Left renal pelvis (tissue), 4 donors: ENCODE measurements at places on chromosomes 3 and 15.
A peak's percentile ranks its signal among the peaks of the same experiment; 100 is the strongest.

DNA sequence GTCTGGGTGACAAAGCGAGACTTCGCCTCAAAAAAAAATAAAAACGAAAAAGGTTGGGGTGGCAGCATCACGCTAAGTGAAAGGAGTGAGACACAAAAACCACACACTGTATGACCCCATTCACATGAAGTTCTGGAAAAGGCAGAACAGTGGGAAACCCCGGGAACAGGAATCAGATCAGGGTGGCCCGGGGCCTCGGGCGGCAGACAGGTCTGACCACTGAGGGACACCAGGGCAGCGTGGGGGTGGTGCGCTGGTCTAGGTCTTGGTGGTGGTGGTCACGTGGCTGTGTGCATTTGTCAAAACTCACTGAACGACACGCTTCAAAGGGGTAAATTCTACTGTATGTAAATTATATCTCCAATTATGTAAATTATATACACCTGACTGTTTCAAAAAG is 79.7 kb upstream of the PRR20G start:
- no peak for DNase-seq

- no peak for DNase-seq
Observed at GRCh38 chr3:15300323-15301078, 31.9 kb downstream of the SH3BP5 start.

- no peak for DNase-seq
Observed at GRCh38 chr3:143849854-143850549, 1.7 kb upstream of the SLC9A9 start.

DNA sequence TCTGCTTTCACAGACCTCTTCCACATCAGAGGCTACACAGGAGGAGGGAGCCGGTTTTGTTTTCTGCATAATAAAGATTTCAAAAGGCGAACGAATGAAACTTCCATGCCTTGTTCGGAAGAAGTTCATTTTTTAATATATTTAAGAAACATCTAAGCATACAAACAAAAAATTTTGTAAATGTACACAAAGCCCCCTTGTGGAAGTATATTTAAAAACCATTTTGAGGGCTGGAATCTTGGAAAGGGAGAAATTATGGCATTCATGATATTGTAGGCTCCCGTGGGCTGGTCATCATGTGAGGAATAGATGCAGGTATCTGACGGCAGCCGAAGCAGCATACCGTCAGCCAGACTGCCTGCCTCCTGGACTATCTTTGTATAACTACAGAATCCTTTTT is 90.4 kb downstream of the MECOM start:
- no peak for DNase-seq

GRCh38 chr15:95626501-95627361 is 703.8 kb upstream of the NR2F2 start:
- DNase-seq, result peak; percentile 69

- no peak for DNase-seq
Observed at GRCh38 chr3:197682713-197683112, 54.0 kb downstream of the RUBCN start.

DNA sequence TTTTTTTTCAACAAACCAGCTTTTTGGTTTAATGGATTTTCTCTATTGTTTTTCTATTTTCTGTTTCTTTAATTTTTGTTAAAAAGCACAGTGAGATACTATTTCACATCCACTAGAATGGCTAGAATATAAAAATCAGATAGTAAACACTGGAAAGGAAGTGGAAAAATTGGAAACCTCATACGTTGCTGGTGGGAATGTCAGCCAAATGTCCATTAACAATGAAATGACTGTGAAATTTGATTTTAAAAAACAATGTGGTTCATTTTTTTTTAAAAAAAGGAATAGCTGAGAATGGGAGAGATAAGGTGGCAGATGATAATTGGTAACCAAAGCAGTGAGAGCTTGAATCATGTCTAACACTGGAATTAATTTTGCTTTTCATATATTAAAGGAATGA is 19.9 kb downstream of the NR2C2 start:
- no peak for DNase-seq

DNA sequence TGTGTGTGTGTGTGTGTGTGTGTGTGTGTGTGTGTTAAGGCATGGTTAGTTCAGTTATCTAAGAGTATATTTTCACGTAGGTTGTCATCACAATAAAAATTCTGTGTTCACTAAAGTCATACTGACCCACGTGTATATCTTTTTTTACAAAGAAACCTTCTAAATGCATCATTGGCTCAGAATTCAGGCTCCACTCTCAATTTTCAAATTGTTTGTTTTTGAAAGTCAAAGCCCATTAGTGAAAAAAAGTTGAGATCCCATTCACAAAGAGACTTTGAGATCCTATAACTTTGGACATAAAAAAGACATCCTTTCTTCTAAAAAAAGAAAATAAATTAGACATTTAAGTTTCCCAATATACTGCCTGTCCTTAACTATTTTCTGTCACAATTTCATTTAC is 59.3 kb downstream of the GBE1 start:
- no peak for DNase-seq

DNA sequence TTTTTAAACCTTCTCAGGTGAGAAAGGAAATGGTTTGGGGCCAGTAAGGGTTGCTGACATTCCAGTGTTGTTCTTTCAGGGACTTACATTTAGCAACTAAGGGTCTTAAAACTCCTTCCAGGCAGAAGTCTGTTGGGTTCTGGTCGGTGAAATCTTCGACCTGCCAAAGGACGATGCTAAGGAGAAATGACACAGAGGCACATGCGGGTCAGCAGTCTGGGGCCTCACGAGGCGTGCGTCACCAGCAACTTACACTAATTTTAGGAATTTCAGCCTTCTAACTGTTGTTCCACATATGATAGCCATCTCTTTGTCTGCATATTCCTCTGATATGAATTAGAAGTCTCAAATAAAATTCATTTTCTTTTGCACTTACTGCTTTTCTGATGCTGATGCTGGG is 64.1 kb upstream of the TMEM108 start:
- DNase-seq, result no peak

DNA sequence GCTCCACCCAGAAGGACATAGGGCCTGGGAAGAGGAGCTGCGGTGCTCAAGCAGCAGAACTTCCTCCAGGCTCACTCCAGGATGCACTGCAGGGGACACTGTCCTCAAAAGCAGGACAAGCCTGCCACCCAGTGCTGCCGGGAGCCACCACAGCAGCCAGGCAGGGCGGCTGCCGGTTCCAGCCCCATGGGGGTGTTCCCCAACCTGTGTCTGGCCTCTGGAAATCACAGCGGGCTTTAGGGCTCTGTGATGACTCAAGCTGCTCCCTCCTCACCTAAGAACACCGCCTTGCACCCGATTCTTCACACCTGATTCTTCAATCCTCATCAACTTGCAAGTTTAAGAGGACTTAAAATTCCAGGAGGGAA is 71.9 kb upstream of the SLC6A11 start:
- no peak for DNase-seq

GRCh38 chr3:133857767-133858166 is 37.9 kb downstream of the RAB6B start:
- no peak for DNase-seq

- DNase-seq, result no peak
Observed at GRCh38 chr3:73569246-73569760, 55.4 kb downstream of the PDZRN3 start.

- no peak for DNase-seq
Observed at GRCh38 chr3:54193093-54193492, 70.7 kb downstream of the CACNA2D3 start.

DNA sequence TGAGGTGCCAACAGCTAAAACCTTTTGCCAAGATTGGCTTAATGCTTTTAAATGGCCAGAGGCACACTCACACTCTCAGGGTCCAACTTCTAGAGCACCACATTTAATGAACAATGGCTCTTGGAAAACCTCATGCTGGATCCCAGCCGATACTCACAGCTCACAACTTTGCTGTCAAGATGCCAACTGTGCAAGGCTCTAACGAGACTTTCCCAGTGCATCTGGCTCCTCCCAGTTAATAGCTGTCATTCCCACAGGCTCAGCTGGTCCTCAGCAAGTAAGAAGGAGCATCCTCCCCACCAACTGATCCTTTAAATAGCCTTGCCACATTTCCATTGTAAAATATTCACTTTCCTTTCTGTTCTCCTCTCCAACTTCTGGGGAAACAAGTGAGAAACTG is 20.3 kb upstream of the FRMD4B start:
- no peak for DNase-seq

GRCh38 chr3:141059816-141060215 is 8.7 kb downstream of the SPSB4 start:
- no peak for DNase-seq

DNA sequence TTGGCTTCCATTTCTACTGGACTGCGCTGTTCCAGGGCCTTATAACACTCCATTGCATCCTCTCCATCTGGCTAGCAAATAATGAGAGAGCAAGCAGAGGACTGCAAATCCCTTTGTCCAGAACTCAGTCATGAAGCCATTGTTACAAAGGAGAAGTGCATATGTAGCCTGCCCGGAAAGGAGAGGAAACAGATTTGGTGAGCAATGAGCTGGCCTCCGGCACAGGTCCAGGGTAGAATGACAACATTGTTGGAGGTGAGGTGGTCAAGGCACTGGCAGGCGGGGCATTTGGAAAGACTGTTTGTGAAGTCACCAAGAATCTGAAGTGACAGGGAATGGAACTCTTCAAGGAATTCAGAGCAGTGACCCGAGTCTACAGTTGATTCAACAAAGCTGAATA is 25.0 kb upstream of the ATP1B3 start:
- DNase-seq, result no peak

DNA sequence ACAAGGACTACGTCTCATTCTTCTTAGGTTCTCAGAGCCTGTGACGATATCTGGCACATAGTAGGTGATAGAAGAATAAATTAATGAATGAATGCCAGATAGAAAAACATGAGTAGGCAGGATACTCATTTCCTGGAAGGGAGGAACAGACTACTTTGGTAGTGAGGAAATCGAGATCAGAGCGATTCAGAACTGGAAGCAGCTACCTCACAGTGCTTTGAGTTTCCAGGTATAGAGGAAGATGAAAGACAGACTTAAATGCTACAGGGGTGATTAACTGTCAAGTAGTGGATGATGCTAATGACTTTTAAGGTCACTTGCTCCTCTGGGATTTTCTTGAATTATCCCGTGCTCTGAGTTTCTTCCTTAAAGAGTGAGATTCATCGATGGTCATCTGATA is 951.5 kb upstream of the CFAP20DC start:
- no peak for DNase-seq

DNA sequence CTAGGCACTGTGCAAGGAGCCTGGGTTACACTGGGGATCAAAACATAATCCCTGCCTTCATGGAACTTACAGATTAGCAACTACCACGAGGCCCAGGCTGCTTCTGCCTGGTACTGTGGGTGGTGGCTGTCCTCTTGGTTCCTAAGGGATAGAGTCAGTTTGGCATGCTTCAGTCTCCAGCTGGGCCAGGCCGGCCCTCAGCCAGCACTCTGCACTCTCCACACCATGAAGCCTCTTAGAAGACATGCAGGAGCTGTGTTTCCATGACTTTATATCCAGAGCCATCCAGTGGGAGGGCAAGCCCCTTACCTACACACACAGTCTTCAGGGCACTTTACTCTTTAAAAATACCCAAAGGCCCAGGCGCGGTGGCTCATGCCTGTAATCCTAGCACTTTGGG is 54.4 kb downstream of the ATP1B3 start:
- DNase-seq, result no peak

- DNase-seq, result no peak
Observed at GRCh38 chr3:154285221-154285620, 39.1 kb downstream of the DHX36 start.

- no peak for DNase-seq
Observed at GRCh38 chr15:25597571-25597970, 158.7 kb upstream of the UBE3A start.

DNA sequence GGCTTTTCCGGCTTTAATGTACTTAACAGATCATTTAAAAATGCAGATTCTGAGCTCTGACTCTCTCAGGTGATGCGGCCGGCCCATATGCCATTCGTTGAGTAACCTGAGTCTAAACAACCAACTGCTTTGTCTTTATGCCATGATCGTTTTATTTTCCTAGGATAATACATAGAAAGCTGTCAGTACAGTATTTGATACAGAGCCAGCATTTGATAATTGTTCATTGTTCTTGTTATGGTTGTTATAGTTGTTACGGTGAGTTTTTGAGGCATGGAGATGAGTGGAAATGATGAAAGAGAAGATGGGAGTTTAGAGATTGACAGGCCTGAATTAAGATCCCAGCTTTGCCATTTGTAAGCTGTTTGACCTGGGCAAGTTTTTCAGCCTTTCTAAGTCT is 40.0 kb downstream of the TMEM45A start:
- DNase-seq, result no peak

GRCh38 chr15:52872036-52872818 is 82.1 kb upstream of the ONECUT1 start:
- DNase-seq, result no peak

GRCh38 chr3:107384907-107385306 is 7.7 kb downstream of the CCDC54 start:
- no peak for DNase-seq

GRCh38 chr3:117117188-117117936 is 407.8 kb downstream of the TUSC7 start:
- no peak for DNase-seq

- DNase-seq, result no peak
Observed at GRCh38 chr3:35601959-35602358, 37.4 kb upstream of the ARPP21 start.

- no peak for DNase-seq
Observed at GRCh38 chr15:77529394-77530159, 103.1 kb downstream of the LINGO1 start.

DNA sequence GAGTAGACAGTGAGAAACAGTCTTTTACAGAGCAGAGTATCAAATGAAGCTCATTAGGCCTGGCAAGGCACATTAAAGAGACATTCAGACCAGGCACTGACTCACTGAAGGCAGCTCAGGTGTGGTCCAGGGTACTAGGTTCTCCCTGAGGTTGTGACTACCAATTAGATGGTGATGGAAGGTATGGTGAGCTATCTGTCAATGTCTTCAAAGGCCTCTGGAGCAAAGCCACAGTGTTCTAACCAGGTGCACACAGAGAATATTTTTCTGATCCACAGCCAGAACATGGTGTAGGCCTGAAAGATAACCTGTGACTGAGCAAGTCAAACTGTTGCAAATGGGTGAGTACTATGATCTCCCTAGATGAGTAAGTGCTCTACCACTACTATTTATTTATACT is 51.5 kb downstream of the EOMES start:
- no peak for DNase-seq

GRCh38 chr3:11509173-11510000 is 134.3 kb downstream of the VGLL4 start:
- no peak for DNase-seq

- no peak for DNase-seq
Observed at GRCh38 chr15:95590533-95591044, 739.9 kb upstream of the NR2F2 start.

DNA sequence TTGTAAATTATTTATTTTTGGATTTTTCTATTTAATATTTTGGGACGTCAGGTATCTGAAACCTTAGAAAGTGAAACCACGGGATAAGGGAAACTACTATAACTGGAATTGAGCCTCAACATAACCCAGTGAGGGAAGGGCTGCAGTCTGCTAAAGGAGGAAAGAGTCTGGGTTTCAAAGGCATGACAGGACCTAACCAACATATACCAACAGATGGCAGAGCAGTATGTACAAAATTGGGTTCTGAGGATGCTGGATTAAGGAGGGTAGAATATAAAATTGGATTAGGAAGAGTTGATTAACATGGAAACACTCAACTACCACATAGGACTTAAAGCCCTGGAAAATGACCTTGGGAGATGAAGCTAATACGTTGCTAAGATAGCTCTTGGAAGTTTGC is 603.5 kb downstream of the MECOM start:
- no peak for DNase-seq

GRCh38 chr3:10993729-10994065 is 1.1 kb downstream of the SLC6A1 start:
- DNase-seq, result no peak
